ENCODE measurements at places on chromosomes 5 and 9.

DNA sequence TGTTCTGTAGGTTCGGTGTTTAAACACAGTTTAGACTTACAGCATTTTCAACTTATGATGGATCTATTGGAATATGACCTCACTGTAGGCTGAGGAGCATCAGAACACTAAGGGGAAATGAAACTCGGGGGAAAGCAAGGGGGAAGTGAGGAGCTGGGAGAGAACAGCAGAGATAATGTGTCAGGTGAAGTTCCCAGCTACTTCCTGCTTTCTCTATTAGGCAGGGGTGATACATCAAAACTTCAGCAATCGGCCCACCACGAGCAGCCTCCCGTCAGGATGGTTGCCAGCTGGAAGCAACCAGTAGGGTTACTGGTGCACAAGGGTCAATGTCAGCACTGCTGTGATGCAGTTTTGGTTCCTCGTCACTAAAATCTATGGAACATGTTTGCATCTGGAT lies 34.3 kb downstream of the FAT2 start:
- no peak for DNase-seq

GRCh38 chr5:124333298-124333979 lies 413.0 kb downstream of the ZNF608 start:
- DNase-seq, result no peak

DNA sequence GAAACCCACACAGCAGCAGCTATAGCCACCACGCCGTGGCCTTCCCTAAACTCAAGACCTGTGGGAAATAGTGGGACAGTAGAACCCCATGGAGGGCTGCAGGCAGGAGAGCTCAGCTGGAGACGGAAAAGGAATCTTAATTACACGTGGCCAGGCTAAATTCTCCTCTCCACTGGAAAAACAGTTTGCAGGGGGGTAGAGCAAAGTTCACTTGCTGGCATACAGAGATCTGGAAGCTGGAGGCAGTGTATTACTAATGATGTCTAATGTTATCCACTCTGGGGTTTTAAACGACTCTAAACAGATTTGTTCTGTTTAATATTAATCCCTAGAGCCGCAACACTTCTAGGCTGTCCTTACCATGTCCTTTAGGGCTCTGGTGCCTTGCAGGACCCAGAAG lies 257.1 kb downstream of the SAXO1 start:
- no peak for DNase-seq

GRCh38 chr5:31630931-31631330 lies 8.0 kb upstream of the PDZD2 start:
- DNase-seq, result no peak

GRCh38 chr5:105735704-105736103 lies 1935.0 kb downstream of the EFNA5 start:
- DNase-seq, result no peak

GRCh38 chr5:59693492-59694309 lies 199.8 kb downstream of the PDE4D start:
- no peak for DNase-seq

- DNase-seq, result no peak
Observed at GRCh38 chr5:164352695-164353094, 847.3 kb downstream of the MAT2B start.

- no peak for DNase-seq
Observed at GRCh38 chr9:90921104-90921503, 119.5 kb downstream of the SYK start.

DNA sequence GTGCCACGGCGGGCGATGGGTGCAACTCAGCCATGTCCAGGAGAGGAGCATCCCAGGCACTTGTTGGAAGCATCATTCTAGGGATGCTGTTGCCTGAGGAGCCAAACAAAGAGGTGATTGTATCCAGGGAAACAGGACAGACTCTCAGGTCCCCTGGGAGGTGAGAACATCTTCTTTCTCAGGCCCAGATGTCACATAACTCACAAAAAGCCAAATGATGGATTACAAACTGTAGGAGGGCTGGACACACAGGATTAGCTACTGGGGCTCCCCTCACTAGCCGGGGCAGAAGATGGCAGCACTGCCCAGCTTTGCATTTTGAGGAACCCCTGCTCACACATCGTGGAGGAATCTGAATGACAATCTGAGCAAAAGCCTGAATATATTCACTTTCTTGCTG lies 64.7 kb upstream of the NFIL3 start:
- no peak for DNase-seq

- DNase-seq, result no peak
Observed at GRCh38 chr9:40884072-40884901, 244.2 kb downstream of the FOXD4L6 start.

DNA sequence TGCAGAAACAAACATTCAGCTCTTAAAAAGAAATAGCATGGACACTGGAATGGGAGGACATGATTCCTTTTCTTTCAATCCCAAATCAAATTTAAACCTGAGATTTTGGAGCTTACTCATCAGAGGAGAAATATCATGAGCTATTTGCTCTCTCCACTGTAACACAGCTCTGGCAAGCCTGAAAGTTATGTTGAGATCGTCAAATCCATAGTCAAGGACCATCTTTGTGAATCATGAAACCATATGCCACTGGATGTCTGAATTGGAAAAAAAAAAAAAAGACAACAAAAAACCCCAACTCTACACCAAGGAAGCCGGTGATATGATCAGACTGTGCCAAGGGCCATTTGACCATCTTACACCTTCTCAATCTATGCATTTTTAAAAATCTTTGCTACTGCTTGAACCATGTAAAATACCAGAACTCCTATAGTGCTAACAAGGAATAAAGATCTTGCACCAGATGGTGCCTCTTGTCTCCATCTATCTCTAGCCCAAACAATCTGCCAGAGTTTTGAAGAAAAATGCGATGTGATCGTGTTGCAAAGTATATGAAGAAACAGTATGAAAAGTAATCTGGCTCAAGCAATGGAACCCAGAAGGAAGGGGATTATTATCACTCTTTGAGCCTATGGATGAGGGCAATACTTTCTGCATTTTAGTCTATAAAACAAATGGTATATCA lies 138.1 kb upstream of the MEF2C start:
- no peak for DNase-seq

GRCh38 chr5:59837071-59837470 lies 56.5 kb downstream of the PDE4D start:
- no peak for DNase-seq

GRCh38 chr9:135989722-135990467 lies 28.7 kb upstream of the UBAC1 start:
- DNase-seq, result peak; percentile 56

DNA sequence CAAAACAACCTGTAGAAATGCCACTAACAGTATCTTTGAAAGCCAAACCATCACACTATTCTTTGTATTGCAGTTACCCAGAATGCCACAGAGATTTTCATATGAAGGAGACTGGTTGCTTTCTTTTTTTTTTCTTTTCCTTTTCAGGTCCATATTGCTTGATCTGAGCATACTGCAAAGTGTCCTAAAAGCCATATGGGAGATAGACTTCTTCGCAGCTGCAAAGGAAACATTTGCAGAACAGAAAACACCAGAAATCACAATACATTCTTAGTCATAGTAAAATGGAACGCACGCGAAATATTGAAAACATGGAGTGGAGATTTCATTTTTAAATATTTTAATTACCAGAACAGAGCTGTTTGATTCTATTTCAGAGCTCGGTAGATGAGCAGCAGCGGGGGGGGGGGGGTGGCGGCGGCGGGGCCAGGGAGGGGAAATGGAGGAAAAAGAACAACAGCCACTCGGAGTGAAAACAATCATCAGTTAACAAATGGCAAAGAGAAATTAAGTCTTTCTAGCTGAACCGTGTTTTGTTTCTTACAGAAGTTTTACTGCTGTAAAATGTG lies 284.1 kb downstream of the NFIB start:
- no peak for DNase-seq

DNA sequence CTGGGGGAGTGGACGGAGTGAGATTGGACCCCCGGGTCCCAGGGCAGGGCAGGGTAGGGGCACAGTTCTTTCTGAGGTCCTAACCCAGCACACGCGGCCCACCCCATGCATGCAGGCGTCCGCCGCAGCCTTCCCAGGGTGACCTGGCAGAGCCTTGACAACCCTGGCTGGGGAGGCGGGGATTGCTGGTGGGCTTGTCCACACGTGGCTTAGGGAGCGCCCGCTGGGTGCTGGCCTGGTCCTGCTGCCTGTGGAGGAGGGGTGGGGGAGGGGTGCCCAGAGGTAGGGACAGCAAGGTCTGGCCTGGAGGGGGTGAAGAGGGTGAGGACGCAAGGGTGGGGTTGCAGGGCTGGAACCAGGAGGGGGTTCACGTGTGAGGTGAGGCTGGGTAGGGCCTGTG lies 6.0 kb downstream of the RXRA start:
- no peak for DNase-seq

GRCh38 chr5:13488254-13488931 lies 456.1 kb downstream of the DNAH5 start:
- no peak for DNase-seq

- DNase-seq, result no peak
Observed at GRCh38 chr9:86286278-86286677, 3.9 kb upstream of the ISCA1 start.

DNA sequence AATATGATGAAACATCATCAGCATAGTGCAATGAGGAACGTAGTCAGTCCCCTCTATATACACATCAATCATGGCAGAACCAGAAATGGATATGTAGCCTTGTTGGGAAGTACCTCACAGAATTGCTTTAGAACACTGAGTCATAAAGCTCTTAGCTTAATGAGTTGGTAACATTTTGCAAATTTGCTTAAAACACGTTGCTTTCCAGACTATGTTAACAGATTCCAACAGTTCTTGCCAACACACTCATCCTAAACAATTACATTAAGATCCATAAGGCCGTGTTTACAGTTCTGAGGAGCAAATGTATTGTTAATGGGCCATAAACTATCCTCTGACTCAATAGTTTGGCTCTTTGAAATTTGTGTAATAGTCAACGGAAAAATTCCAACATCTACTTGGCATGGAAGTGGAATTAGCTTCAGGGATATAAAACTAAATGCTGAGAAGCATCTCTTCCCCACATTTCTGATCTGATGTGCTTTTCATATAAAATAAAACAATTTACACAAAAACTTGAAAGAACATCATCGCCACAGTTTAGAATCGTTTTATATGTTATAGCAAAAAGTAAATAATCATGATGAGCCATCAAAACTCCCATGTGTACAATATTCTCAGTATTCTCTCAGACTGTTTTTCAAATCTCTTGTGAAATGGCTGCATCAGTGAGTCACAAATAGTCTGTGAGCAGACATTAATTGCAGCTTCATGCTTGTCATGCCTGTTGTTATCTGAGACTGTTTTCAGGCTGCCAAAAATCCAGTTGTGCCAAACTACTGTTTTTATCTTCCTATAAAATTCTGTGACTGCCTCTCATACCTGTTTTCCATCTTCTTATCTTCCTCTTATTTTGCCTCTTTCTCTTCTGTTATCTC lies 291.9 kb downstream of the COX7C start:
- no peak for DNase-seq

- DNase-seq, result no peak
Observed at GRCh38 chr5:74493411-74493810, 147.1 kb downstream of the ENC1 start.

DNA sequence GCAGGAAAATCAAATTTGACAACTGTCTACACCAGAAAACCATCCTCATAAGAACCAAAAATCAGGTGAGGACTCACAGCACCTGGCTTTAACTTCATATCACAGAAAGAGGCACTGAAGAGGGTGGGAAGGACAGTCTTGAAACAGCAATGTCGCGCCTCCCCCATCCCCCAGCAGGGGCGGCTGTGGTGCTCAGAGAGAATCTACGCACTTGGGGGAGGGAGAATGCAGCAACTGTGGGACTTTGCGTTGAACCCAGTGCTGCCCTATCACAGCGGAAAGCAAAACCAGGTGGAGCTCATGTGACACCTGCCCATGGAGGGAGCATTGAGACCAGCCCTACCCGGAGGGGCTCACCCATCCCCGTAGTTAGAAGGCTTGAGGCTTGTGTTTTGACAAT lies 191.8 kb downstream of the MSX2 start:
- DNase-seq, result no peak

DNA sequence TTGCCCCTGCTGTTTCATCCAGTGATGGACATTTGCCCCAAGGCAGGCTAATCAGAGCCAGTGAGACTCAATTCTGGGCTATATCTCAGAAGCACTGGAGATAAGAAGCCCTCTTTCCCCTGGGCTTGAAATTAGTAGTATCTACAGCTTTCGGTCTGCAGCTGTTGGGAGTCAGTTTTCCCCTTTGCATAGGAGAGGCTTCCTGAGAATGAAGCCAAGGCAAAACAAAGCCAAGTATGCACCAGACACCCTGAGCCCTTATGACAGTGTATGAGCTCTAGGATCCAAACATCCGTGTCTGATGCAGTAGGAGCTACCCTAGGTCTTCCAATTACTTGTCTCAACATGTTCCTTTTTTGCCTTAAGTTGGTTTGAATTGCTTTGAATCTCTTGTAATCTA lies 79.2 kb upstream of the PANK3 start:
- no peak for DNase-seq

DNA sequence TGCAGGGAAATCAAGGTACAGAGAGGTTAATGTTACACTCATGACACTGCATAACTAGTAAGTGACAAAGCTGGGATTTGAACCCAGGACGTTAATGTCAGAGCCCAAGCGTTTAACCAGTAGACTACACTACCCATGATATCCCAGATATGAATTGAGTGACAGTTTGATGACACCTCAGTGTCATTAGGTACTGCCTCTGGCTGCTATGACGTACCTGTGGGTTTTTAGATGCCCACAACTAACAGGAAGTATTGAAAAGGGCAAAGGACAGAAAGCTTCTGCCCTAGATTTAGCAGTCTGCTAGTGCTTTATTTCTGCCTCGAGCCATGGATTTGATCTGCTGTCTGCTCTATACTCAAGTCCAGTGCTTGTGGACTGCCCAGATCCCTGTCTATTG lies 56.2 kb downstream of the GLRA1 start:
- no peak for DNase-seq

GRCh38 chr5:16000056-16000455 lies 179.5 kb downstream of the MARCHF11 start:
- DNase-seq, result no peak

DNA sequence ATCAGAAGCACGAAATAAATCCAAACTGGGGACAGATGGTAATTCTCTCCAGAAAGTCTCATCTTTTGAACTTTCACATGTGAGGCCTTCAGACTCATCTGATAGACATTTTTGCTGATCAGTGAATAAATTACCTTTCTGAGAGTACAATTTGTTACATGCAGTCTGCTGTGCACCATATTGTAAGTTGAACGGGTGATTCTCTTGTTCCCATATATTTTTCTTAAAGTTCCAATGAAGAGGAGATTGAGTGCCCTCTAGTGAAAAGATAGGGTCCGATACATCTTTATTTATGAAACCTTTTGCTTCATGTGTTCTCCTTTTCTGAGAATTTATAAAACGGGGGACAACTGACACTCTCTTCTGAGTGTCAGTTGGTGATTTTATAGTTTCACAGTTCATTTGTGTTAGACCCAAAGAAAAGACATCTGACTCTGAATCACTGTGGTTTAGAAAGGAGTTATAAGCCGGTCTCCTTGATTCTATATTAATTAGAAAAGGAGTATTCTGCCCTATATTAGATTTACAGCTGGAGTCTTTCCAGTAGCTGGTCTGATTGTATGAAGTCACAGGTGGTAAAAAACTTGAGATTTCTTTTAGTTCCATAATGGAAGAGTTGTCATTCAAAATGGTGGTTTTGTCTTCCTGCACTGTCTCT lies 30.4 kb downstream of the GNG10 start:
- DNase-seq, result peak; percentile 18

All from hematopoietic multipotent progenitor cell (in vitro differentiated cells).